ENCODE measurements at places on chromosomes 4 and X. TPM values are rescaled to one million over a fixed set of nuclear protein-coding genes. Genes with fewer than 3 reads are reported as not detected.
A peak's percentile ranks its signal among the peaks of the same experiment; 100 is the strongest.

NPNT gene
- 0.50 TPM for total RNA-seq

REPS2 gene
- total RNA-seq: 0.04 TPM

RNF128 gene
- not detected for total RNA-seq

DCAF4L1 gene
- total RNA-seq: 0.26 TPM

POF1B gene
- total RNA-seq: not detected

MUC7 gene
- not detected for total RNA-seq

LPAR4 gene
- 7.1 TPM for total RNA-seq

ZBTB33 gene
- total RNA-seq: 18.2 TPM

DNA sequence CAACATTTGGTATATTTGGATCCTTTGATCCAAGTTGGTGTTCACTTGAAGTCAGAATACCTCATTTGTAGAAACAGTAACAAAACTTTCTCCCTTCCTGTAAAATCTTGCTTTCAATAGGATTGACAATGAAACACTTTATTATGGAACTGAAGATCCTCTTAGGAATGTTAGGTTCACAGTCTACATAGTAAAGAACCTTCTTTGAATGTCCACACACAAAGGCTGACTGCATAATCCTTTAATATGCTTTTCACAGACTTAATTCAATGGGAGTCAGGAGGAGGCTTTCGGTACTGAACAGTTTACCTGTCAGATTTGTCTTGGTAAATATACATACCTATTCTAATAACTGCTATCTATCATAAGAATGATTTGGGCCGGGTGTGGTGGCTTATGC is 188.5 kb downstream of the SPRY1 start:
- no peak for DNase-seq
- no peak overlapping the region for H3K4me3 ChIP-seq
- no peaks in the 10 kb centered on the region for H3K27me3 ChIP-seq
- H3K36me3 ChIP-seq: no peaks in the 10 kb centered on the region
- peaks cover 3% of the 10 kb centered on the region for H3K4me1 ChIP-seq
- H3K27ac ChIP-seq: no peak overlapping the region

GRCh38 chrX:107205770-107206696 is at the start of the genes DNAAF6 and NUP62CL:
Gene DNAAF6 (plus strand): TSS chrX:107206611. CDS start chrX:107212876, 6,265 bp downstream.
Gene NUP62CL (minus strand): TSS chrX:107206433. CDS start chrX:107175146, 31,287 bp downstream.
- H3K27me3 ChIP-seq: no peaks in the 10 kb centered on the region
- peak; percentile 78 for DNase-seq
- peak within 1 kb of the TSS; percentile 57 for H3K4me3 ChIP-seq
- no peaks in the 10 kb centered on the region for H3K36me3 ChIP-seq
- no peak within 1 kb of the TSS for H3K27ac ChIP-seq

GRCh38 chrX:73855546-73855945 is 292.5 kb downstream of the CHIC1 start:
- no peak overlapping the region for H3K4me3 ChIP-seq
- no peaks in the 10 kb centered on the region for H3K36me3 ChIP-seq
- no peak overlapping the region for H3K27ac ChIP-seq
- no peaks in the 10 kb centered on the region for H3K27me3 ChIP-seq
- no peaks in the 10 kb centered on the region for H3K4me1 ChIP-seq

DNA sequence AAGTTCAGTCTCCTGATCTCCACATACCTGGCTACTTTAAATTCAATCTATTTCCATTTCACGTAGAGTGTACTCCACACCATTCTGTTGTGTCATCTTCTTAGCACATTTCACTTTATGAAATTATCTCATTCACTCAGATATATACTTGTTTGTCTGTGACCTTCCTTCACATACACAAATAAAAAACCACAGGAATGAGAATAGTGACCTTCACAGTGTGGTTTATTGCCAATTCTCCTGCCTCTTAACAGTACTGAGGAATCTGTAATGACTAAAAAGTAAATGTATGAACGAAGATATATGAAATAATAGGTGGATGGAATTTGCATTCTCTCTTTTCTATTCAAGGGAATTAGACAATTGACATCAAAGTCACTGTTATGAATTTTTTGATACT is 183.9 kb upstream of the PCDH7 start:
- no peak overlapping the region for H3K27ac ChIP-seq
- DNase-seq: no peak
- no peaks in the 10 kb centered on the region for H3K4me1 ChIP-seq
- H3K36me3 ChIP-seq: no peaks in the 10 kb centered on the region
- H3K27me3 ChIP-seq: no peaks in the 10 kb centered on the region

- H3K27ac ChIP-seq: peak overlapping the region; percentile 83
- no peaks in the 10 kb centered on the region for H3K27me3 ChIP-seq
- H3K4me3 ChIP-seq: peak overlapping the region; percentile 80
- H3K36me3 ChIP-seq: peaks cover 5% of the 10 kb centered on the region
These were observed 552 bp downstream of the TCEAL9 start for GRCh38 chrX:103356858-103357257.

- H3K27me3 ChIP-seq: no peaks in the 10 kb centered on the region
- no peak for DNase-seq
- no peaks in the 10 kb centered on the region for H3K36me3 ChIP-seq
- H3K4me1 ChIP-seq: no peaks in the 10 kb centered on the region
- H3K27ac ChIP-seq: no peak overlapping the region
These were observed 155.9 kb upstream of the RASGEF1B start for GRCh38 chr4:81627590-81627989.

GRCh38 chrX:10904220-10904619 is 206.9 kb upstream of the HCCS start:
- no peaks in the 10 kb centered on the region for H3K36me3 ChIP-seq
- no peak overlapping the region for H3K4me3 ChIP-seq

GRCh38 chr4:83320548-83320947 is 14.1 kb downstream of the HPSE start:
- H3K4me1 ChIP-seq: no peaks in the 10 kb centered on the region
- H3K36me3 ChIP-seq: no peaks in the 10 kb centered on the region
- H3K27ac ChIP-seq: no peak overlapping the region
- H3K27me3 ChIP-seq: no peaks in the 10 kb centered on the region
- no peak overlapping the region for H3K4me3 ChIP-seq
- no peak for DNase-seq

GRCh38 chrX:84336646-84337045 is 148.6 kb upstream of the RPS6KA6 start:
- no peak overlapping the region for H3K27ac ChIP-seq
- H3K36me3 ChIP-seq: no peaks in the 10 kb centered on the region
- no peaks in the 10 kb centered on the region for H3K4me1 ChIP-seq
- H3K27me3 ChIP-seq: no peaks in the 10 kb centered on the region
- no peak overlapping the region for H3K4me3 ChIP-seq

DNA sequence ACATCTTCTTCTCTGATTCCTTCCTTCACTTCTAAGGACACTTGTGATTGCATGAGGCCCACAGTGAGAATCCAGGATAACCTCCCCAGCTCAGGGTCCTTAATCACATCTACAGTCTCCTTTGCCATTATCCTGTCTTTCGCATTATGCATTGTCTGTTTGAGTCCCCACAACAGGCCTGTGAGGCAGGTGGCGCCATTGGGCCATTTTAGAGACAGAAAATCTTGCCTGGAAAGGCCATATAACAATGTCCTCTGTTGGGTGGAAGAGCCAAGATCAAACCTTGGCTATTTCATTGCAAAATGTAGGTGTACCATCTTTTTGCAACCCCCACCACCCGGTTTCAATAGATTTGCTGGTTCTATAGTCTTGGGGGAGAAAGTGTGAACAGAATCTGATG is 11.8 kb upstream of the DCUN1D4 start:
- no peaks in the 10 kb centered on the region for H3K36me3 ChIP-seq
- DNase-seq: peak; percentile 49
- H3K27ac ChIP-seq: no peak overlapping the region
- H3K27me3 ChIP-seq: no peaks in the 10 kb centered on the region
- no peak overlapping the region for H3K4me3 ChIP-seq

GRCh38 chr4:128163177-128164117 is 102.3 kb downstream of the LARP1B start:
- H3K27ac ChIP-seq: no peak overlapping the region
- DNase-seq: peak; percentile 23
- no peak overlapping the region for H3K4me3 ChIP-seq
- no peaks in the 10 kb centered on the region for H3K27me3 ChIP-seq

GRCh38 chr4:184349283-184350039 is 124.9 kb downstream of the IRF2 start:
- no peak overlapping the region for H3K27ac ChIP-seq
- DNase-seq: no peak
- H3K36me3 ChIP-seq: no peaks in the 10 kb centered on the region
- no peak overlapping the region for H3K4me3 ChIP-seq
- no peaks in the 10 kb centered on the region for H3K27me3 ChIP-seq

GRCh38 chr4:186039697-186040096 is 29.3 kb upstream of the TLR3 start:
- no peaks in the 10 kb centered on the region for H3K4me1 ChIP-seq
- no peak overlapping the region for H3K27ac ChIP-seq
- peaks cover 30% of the 10 kb centered on the region for H3K27me3 ChIP-seq
- no peaks in the 10 kb centered on the region for H3K36me3 ChIP-seq

- H3K27me3 ChIP-seq: peaks cover 12% of the 10 kb centered on the region
- no peak for DNase-seq
- H3K4me3 ChIP-seq: no peak overlapping the region
- no peak overlapping the region for H3K27ac ChIP-seq
These were observed 21.4 kb upstream of the RBPJ start for GRCh38 chr4:26299254-26299882.

DNA sequence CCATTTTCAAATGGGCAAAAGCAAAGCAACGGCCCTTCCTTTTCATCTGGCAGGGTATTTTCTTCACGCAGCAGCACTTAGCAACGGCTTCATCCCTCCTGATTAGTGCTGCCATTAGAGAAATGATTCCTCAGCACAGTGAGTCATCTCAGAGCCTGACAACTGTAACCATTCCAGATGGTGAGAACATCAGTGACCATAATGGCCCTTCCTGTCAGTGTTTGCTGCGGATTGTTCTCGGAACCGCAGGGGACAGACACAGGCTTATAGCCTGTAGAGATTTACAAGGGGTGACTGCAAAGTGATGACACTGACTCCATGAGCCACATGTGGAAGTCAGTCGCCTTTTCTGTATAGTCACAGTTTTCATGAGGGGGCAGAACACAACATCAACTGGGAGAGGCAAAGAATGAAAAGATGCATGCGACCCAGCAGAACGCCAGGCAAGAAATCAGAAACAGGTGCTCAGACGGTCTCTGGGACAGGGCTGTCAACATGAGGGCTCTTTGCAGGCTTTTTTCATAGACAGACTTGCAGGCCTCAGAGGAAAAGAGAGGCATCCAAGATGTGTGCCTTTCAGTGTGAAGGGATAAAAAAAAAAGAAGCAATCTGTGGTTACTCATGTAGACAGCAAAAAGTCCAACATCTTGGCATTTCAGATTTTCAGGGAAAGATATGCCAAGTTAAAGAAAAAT is 69.9 kb upstream of the FBXW7 start:
- DNase-seq: peak; percentile 80
- H3K27me3 ChIP-seq: no peaks in the 10 kb centered on the region
- no peak overlapping the region for H3K4me3 ChIP-seq
- no peaks in the 10 kb centered on the region for H3K36me3 ChIP-seq
- no peak overlapping the region for H3K27ac ChIP-seq

- H3K27me3 ChIP-seq: no peaks in the 10 kb centered on the region
- H3K27ac ChIP-seq: no peak overlapping the region
- no peak overlapping the region for H3K4me3 ChIP-seq
- no peaks in the 10 kb centered on the region for H3K36me3 ChIP-seq
These were observed 79.0 kb upstream of the ENPEP start for GRCh38 chr4:110396963-110397362.
